ENCODE measurements at places on chromosomes 2 and 18. TPM values are rescaled to one million over a fixed set of nuclear protein-coding genes. Genes with fewer than 3 reads are reported as not detected.

The BCL2 gene
- total RNA-seq = 16.2 TPM

GRCh38 chr18:47179520-47179919, 3.4 kb upstream of the IER3IP1 start:
- no peaks in the 10 kb centered on the region for H3K27me3 ChIP-seq
- H3K4me3 ChIP-seq = no peak overlapping the region
- DNase-seq = no peak
- H3K36me3 ChIP-seq = no peaks in the 10 kb centered on the region

DNA sequence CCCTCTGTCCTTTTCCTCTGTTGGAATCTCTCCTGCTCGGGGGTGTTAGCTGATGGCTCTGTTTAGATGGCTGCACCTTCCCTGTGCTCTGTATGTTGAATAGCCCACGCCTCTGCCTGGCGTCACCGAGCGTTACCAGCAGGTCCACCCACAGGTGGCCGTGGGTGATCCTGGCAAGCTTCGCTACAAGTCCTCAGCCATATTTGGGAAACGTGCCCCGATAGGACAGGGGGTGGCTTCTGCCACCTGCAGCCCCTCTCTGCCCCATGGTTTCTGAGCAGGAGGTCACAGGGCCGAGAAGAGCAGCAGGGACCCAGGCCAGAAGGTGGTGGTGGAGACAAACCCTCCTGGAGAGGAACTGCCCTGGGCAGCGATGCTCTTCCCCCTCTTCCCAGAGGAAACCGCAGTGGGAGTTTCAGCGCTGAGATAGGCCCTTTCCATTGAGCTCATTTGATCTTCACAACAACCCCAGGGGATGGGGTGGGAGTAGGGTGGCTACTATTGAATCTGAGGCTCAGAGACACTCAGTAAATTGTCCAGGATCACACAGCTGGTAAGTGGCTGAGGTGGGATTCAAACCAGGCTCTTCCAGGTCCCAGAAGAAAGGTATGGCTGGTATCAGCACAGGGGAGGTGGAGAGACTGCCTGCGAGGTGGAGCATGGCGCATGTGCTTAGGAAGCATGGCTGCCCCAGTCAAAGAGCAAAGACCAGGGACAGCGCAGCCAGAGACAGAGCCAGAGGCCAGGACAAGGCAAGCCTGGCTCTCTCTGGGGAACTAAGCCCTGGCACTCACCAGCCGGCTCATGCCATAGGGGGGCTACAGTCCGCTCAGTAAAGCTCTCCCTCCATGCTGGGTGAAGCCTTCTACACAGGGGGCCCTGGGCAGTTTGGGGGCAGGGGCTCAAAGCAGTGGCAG, 15.0 kb downstream of the NGEF start:
- H3K36me3 ChIP-seq = no peaks in the 10 kb centered on the region
- no peak overlapping the region for H3K4me3 ChIP-seq
- DNase-seq = no peak
- H3K27ac ChIP-seq = no peak overlapping the region
- no peaks in the 10 kb centered on the region for H3K4me1 ChIP-seq

DNA sequence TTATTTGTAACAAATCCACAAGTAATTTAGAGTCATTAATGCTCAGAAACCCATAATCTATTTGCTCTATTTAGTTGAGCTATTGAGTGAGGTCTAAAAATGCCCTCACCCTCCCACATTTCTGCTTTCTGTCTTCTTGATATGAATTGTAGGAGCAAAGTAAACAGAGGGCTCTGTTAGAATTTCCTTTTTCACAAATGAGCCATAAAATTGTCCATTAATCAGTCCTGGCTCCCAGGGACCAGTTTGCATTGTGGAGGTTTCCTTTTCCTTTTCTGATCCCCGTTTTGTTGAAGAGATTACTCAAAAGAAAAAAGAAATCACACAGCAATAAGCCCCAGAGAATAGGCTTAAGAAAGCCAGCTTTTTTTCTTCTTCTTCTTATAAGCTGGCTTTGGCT, 476.7 kb downstream of the EPHA4 start:
- H3K36me3 ChIP-seq = no peaks in the 10 kb centered on the region
- H3K4me3 ChIP-seq = no peak overlapping the region
- H3K27me3 ChIP-seq = no peaks in the 10 kb centered on the region
- no peaks in the 10 kb centered on the region for H3K4me1 ChIP-seq

DNA sequence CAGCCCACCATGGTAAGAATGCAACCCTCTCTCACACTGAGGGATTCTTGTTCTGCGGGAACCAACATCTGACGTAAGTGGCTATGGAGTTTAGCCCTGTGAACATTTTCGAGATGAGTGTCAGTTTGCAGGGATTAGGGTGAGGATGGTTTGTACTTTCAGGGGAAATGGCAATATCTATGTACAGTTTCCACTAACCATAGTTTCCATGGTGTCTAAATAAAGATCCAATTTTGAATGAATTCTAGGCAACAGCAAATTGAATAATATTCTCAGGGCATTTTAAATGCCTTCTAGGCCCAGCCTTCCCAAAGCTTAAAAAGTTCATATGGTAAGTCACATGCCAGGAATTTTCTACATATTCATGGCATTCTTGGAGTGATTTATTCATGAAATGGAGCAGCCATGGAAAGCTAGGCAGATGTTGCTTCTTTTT, 105.4 kb upstream of the MMADHC start:
- no peak for DNase-seq
- no peaks in the 10 kb centered on the region for H3K27me3 ChIP-seq
- H3K4me1 ChIP-seq = no peaks in the 10 kb centered on the region
- no peak overlapping the region for H3K4me3 ChIP-seq

- H3K4me1 ChIP-seq = peaks cover 30% of the 10 kb centered on the region
- no peak overlapping the region for H3K4me3 ChIP-seq
- no peak for DNase-seq
- no peaks in the 10 kb centered on the region for H3K27me3 ChIP-seq
- H3K27ac ChIP-seq = peak overlapping the region; percentile 64
Measured at GRCh38 chr2:54899576-54900200, 150.6 kb downstream of the RTN4 start.

The PTPN4 gene
- 33.1 TPM for total RNA-seq

- no peaks in the 10 kb centered on the region for H3K4me1 ChIP-seq
- H3K36me3 ChIP-seq = no peaks in the 10 kb centered on the region
- no peak for DNase-seq
- H3K4me3 ChIP-seq = no peak overlapping the region
- no peak overlapping the region for H3K27ac ChIP-seq
Measured at GRCh38 chr2:7004636-7005035, 87.4 kb downstream of the RNF144A start.

Measured in Peyer's patch (tissue), 4 donors.